ENCODE measurements at places on chromosomes 6 and 20.

- no peak for DNase-seq
These were observed 311.2 kb downstream of the PKHD1 start for GRCh38 chr6:51775942-51776860.

GRCh38 chr6:2581011-2581410, 169.7 kb downstream of the MYLK4 start:
- DNase-seq, result no peak

- no peak for DNase-seq
These were observed 683.0 kb upstream of the MANEA start for GRCh38 chr6:94894300-94894699.

GRCh38 chr6:159720708-159721107, 6.6 kb upstream of the WTAP start:
- DNase-seq, result no peak

DNA sequence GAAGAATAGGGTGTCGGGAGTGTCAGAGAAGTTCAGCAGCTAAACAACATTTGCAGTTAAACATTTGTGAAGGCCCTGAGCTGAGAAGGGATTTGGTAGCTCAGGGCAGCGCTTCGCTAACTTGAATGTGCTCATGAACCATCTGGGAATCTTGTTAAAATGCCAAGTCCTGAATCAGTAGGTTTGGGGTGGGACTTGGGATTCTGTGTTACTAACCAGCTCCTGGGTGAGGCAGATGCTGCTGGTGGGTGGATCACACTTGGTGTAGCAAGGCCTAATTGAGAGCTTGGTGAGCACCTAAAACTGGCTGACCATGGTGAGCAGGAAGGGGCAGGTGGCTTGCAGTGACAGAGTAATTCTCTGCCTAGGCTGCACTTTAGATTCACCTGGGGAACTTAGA, 5.9 kb downstream of the PTPRA start:
- DNase-seq, result no peak

DNA sequence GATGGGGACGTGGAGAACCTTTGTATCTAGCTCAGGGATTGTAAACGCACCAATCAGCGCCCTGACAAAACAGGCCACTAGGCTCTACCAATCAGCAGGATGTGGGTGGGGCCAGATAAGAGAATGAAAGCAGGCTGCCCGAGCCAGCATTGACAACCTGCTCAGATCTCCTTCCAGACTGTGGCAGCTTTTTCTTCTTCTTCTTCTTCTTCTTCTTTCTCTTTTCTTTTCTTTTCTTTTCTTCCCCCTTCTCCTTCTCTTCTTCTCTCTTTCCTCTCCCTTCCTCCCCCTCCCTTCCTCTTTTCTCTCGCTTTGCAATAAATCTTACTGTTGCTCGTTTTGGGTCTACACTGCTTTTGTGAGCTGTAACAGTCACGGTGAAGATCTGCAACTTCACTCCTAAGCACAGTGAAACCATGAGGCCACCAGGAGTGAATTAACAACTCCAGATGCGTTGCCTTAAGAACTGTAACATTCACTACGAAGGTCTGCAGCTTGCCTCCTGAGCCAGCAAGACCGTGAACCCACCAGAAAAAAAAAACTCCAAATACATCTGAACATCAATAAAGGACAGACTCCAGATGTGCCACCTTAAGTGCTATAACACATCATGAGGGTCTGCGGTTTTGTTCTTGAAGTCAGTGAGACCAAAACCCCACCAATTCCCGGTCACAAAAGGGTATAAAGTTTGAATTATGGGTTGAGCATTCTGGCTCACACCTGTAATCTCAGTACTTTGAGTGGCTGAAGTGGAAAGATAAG, 19.6 kb upstream of the SERPINB1 start:
- DNase-seq, result no peak

DNA sequence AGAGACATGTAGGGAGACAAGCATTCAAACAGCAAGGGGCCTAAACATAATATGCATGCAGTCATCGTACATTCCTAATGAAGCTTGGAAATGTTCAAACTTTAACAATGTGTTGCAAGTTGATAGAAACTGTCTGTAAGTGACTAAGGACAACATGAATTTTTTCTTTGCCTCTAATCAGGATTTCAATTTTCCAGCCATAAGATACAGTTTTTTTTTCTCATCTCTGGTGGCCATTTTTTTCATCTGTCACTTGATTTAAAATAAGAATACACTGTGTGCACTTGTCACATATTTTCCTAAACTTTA, 22.2 kb upstream of the MTRF1L start:
- DNase-seq, result no peak

DNA sequence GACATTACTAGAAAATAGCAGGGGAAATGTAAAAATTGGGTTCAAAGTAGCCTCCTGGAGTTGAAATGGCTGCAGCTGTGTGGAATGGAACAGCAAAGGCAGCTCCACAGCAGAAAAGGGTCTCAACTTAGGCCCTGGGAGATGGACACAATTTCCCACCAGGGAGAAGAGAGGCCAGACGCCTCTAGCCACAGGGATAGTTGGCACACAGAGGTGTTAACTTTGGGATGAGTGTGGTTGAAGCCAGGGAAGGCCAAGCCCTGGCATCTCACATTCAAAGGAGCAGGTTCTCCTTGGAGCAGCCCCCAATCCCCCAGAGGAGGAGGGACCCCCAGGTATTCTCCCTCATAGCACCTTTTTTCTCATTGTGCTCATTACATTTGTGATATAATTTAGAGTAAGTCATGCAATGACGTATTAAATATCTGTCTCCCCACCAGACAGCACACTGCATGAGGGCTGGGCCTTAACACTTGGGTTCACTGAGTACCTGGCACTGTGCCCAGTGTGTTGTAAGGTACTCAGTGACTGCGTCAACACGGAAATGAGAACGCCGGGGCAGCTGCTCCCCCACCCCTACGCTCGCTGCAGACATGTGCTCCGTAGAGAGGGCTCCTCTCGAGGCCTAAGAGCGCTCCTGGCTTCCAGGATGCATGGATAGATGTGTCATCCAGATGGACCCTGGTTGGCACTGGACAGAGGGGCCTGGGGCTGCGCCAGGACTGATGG, 76.0 kb upstream of the CD93 start:
- peak; percentile 83 for DNase-seq

DNA sequence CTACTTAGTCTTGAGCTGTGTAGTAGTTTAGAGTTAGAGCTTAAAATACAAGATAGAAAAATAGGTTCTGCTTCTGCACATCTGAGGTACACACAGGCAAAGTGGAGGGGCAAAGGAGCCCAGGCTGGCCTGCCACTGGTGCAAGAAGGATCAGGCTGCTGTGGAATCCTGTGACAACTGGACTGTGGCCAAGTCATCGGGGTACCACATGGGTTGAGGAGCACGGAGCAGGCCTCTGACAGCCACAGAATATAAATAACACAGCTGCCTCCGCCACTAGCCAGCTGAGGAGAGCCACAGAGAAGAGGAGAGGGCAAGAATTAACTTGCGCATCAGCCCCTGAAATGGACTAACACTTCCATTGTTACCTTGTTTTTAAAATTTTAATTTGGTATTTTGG, 206.0 kb upstream of the MARCKS start:
- no peak for DNase-seq

DNA sequence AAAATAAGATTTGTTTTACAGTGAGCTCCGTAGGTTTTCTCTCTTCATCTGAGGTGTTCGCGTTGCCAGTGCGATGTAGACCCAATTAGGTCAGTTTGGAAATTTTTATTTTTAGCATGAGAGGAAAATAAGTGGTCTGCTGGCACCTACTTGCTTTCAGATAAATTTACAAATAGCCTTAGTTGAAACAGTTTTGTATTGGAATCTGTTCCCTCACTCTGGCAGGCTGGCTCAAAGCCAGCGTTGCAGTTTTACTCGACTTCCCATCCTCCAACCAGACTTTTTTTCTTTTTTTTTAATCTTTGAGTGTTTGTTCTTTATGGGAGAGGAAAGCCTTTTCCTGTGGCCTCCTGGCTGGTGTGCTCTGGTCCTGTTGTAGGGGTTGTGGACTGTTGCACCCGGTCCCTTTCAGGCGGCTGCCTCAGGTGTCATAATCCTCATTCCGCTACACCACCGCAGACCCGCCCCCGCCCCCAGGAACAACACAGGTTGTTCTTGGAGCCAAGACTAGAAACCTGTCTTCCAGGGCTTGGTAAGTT, 46.7 kb downstream of the TIAM2 start:
- DNase-seq, result no peak

- no peak for DNase-seq
These were observed 18.5 kb upstream of the UBR2 start for GRCh38 chr6:42545226-42545773.

DNA sequence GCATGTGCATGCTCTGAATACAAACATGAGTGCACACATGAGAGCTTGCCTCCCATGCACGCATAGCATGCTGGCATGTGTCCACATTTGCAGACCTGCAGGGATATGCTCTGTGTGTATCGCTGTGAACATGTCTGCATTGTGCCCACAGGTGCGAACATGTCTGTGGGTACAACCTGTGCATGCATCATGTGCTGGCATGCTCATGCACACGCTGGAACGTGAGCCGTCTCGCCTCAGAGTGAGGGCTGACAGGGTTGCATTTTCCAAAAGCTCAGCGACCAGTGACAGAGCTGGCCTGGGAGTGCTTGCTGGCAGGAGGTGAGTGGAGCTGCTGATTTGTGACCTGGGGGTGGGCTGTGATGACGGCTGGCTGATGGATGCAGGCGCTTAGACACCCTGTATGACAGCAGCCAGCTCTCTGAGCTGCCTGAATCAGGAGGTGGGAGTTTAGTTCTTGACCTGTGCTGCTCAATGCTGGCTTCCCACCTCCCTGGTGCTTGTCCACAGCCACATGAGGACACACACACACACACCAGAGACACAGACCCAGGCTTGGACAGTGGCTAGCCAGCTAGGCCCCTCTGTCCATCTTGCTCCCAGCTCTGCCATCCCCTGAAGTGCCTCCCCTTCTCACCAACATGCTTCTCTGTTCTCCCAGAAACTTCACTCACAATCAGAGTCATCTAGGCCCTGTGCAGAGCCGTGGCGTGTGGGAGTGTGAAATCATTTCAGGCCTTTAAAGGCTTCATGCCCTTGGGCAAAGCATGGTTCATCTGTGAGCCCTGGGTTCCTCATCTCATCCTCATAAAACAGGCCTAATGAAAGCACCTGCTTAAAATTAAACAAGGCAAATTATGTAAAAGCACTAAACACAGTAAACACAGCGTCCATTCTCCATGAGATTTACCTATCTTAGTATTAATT, 51.4 kb downstream of the CD40 start:
- DNase-seq, result no peak

DNA sequence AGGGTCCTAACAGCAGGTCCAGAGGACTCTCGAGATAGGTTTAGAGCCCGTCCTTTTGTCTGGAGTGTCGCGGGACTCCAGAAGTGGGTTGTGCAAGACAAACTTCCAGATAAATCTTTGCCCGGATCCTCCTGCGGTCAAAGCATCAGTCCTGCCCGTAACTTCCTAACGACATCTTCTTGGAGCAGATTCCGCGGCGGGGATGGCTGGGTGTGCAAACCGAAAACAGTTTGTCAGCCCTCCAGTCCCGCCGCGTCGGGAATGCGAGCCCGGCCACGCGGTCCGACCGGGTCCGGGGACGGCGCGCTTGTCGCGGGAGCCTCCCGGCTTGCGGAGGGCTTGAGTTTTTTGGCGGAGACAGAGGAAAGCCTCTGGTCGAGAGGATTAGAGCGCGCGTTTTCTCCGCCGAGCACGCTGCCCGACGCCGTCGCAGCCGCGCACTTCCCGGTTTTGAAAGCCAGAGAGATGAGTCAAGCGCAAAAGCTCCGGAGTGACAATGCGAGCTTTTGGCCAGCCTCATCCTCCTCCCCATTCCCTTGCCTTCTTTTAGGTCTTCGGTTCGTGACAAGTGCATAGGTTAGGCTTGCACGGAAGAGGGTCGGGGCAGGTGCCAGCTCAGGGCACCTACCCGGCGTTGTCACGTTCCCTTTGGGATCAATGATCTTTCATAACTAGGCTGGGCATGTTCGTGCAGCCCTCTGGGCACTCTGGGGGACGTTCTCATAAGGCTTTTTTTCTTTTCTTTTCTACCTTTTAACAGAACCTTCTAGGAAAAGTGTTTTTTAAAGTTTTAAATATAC, 91.3 kb upstream of the PRDM1 start:
- no peak for DNase-seq

DNA sequence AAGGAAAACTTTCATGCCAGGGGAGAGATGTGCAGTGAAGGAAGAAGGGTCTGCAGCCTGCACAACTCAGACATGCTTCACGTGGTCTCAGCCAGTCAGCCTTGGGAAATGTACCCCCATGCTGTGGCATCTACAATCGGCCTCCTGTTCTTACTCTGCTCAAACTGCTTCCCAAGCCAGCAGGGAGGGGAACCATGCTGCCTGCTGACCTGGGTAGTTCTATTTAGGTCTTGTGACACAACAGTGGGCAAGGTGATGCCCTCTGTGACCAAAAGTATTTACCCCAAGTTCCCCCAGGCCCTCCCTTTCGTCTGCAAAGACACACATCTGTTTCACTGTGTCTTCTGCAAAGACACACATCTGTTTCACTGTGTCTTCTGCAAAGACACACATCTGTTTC, 106.9 kb downstream of the SLC23A2 start:
- DNase-seq, result no peak

- no peak for DNase-seq
These were observed 146.8 kb downstream of the SH3BGRL2 start for GRCh38 chr6:79777713-79778579.

DNA sequence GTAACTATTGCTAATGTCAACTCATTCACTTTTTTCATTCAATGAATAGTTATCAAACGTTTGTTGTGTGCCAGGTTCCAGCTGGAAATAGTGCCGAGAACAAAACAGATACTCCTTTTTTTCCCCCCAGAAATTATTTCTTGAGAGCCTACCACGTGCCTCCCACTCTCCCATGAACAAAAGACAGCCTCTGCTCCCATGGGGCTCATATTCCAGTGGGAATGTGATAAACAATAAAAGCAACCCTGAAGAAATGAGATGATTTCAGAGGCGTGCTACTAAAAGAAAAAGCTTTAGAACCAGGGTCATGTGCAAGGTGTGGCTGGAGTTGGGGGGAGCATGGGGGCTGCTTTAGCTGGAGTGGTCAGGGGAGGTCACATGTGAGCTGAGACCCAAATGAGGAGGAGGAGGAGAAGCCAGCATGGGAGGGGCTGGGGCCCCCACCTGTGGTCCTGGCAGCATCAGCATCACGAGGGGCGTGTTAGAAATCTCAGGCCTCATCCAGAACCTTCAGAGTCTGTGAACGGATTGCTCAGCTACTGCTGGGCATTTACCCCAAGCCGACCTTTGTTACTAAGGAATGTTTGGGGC, 157.4 kb downstream of the EYA2 start:
- DNase-seq, result no peak

GRCh38 chr20:46293084-46293483, 15.2 kb downstream of the CDH22 start:
- DNase-seq, result no peak

DNA sequence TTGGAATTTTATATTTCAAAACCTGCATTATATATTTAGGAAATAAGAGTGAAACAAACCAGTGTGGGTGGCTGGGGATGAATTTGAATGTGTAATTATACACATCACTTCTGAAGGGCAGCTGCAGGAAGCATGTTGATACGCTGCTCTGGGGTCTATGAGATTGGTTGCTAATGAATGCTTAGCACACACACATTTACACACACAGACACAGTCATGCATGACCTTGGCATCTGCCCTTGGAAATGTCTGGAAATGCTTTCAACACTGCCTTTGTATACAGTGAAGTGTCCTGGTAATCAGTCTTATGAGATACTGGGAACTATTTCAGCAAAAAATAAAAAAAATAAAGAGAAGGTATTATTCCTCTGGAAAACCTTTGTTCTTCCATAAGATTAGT, 83.4 kb downstream of the ELOVL4 start:
- DNase-seq, result peak; percentile 19
